Posterior vena cava (tissue), 2 donors: ENCODE measurements at places on chromosomes 5 and 9. TPM values are rescaled to one million over a fixed set of nuclear protein-coding genes. Genes with fewer than 3 reads are reported as not detected.
A peak's percentile ranks its signal among the peaks of the same experiment; 100 is the strongest.

DNA sequence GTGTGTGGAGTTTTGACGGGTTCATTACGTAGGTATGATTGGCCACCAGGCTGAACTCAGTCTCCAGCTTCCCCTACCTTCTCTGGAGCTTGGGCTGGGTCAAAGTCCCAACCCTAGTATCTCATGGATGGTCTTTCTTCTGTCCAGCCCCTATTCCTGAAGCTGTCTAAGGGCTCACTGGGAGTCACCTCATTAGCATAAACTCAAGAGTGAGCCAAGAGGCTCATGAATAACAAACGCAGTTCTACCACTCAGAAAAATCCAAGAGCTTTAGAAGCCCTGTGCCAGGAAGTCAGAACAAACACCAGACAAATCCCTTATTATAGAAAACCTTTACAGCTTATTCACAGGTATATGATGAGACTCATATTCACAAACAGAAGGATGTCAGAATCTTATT is 180.3 kb upstream of the NFIL3 start:
- DNase-seq = no peak

GRCh38 chr9:130995086-130996011 is 13.6 kb upstream of the LAMC3 start:
- DNase-seq = no peak

NMUR2 gene
- total RNA-seq = not detected

SMIM33 gene
- not detected for total RNA-seq

DNA sequence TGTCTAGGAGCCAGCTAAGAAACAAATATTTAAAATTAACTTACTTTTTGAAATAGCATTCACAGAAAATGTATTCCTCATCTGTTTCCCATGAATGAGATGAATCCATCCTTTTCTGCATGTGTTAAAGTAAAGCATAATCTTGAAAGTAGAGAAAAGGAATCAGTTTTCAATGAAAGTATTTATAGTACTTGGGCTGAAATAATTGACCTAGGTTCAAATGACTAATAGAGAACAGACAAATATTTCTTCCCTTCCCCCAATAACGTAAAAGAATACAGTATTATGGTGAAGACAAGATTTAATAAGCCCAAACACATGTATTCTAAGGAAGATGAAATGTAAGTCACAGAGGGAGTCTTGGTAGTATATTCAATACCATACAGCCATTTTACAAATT is 403.5 kb downstream of the ZNF608 start:
- no peak for DNase-seq

DNA sequence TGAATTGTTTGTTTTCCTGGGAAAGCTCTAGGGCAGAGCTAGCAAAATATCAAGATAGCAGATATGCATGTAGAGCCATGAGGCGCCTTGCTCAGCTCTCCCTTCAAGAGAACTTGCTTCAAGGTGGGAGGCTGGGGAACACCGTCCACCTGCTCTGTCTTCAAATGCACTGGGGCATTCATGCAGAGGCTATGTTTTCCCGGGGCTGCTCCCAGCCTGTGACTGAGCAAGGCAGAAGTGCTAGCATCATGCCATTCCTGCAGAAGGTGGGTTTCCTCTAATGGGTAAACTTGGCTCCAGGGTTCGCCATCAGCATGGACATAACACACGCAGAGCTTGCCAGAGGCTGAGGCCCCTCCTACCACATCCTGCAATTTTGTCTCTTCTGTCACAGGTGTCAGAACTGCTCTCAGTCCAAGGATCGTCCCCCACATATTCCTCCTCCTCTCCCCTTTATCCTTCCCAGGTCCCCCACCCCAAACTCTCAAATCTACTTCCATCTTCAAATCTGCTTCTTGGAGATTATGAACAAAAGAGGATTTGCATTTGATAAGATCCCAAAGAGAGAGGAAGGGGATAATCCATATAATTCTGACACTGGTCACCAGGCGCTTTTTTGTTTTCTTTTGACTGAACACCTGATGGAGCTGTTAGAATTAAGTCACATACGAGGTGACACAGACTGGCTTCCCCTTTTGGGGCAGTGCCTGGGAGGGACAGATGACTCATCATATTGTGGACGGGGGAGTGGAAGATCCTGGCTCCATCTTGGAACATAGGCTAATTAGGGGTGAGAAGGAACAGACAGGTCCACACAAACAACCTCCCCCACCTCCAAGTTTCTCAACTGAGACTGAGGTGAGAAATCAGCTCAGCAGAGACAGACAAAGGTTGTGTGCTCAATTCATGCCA is 85.0 kb upstream of the TAF11L2 start:
- no peak for DNase-seq

CCL27 gene
- 0.33 TPM for total RNA-seq

- no peak for DNase-seq
These were observed 208.8 kb downstream of the TLE4 start for GRCh38 chr9:79780559-79780958.

DNA sequence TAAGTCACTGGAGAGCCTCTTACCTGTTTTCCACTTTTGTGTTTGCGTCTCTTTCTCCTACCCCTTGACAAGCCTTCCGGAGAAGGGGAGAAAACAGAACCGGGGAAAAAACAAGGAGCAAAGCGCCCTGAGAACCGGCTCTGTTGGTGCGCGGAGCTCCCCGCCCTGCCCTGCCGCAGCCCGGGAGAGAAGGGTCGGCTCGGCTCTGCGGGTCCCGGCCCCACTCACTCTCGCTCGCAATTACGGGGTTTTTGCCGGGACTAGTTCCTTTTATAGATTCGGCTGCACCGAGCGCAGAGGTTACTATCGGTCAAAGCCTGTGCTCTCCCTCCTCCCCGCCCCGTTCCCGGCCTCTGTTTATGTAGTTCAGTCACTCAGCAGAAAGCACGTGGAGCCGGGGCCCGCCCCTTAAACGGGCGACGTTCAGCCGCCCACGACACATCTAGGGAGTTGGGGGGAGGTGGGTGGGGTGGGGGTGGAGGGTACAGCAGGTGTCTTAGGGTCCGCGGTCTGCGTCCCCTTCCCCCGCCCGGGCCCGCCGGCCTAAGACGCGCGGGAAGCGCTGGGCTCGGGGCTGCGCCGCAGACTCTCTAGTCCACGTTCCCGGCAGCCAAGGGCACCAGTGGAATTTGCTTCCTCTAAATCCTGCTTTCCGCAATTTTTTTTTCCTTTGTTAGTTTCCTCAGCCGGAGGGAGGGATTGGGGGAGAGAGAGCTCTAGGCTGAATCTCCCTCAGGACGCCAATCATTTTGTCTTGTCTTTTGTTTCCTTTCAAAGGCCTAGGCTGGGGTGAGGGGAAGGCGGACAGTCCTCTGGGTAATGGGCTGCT is at the start of gene ABCA1:
Gene ABCA1, minus strand, starts transcription at position 244 of the 829 bp plus-strand sequence. CDS start 24,476 bp downstream, outside the sequence.
- DNase-seq = peak; percentile 97

- DNase-seq = no peak
These were observed 711.8 kb upstream of the WWC1 start for GRCh38 chr5:167579693-167580055.

HTR1A gene
- total RNA-seq = not detected

DNA sequence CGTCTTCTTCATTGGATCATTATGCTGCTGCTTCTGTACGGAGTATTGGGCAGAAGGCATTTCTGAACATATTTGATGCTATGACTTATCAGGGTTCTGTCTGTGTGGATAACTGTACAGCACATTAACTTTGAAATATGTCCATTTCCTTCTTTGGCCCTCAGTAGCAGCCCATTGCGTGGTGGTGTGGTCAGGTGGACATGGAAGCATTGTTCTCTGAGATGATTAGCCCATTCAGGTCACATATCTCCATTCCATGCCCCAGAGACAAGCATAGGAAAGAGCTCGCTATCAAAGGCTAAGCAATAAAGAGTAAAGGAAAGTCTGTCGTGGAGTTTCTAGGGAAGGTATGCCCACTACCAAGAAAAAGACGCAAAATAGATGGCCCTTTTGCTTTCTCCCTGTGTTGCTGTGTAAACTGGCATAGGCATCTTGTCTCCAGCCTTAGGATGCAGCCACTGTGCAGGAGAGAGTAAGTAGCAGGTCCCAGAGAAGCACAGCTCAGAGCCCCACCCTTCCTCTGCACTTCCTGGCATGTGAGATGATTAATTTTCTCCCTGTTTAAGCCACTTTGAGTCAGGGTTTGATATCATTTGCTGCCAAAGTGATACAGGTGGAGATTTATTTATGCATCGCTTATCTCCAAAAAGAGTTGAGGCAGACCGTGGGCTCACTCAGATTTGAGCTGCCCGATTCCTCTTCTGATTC is 221.9 kb downstream of the PDZD2 start:
- DNase-seq = no peak

- no peak for DNase-seq
These were observed 3.5 kb downstream of the ASPN start for GRCh38 chr9:92478783-92479182.

DNA sequence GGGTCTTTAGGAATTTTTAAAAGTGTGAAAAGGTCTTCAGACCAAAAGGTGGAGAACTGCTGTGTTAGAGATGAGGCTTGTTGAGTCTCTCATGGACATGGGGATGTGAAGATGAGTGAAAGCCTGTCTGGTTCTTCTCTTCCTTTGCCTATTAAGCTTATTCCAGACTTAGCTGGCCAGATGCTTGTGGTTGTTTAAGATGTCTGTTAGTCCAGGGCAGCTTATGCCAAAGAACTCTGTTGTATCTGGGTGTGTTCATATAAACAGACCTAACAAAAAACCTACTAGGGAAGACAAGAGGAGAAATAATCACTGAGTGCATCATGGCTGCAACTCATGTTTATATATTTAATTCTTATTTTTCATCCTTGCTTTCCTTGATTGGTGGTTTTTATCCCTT is 57.5 kb upstream of the NCS1 start:
- DNase-seq = no peak

IFNB1 gene
- not detected for total RNA-seq

GADD45G gene
- 20.7 TPM for total RNA-seq

HTR4 gene
- total RNA-seq = 0.32 TPM

DNA sequence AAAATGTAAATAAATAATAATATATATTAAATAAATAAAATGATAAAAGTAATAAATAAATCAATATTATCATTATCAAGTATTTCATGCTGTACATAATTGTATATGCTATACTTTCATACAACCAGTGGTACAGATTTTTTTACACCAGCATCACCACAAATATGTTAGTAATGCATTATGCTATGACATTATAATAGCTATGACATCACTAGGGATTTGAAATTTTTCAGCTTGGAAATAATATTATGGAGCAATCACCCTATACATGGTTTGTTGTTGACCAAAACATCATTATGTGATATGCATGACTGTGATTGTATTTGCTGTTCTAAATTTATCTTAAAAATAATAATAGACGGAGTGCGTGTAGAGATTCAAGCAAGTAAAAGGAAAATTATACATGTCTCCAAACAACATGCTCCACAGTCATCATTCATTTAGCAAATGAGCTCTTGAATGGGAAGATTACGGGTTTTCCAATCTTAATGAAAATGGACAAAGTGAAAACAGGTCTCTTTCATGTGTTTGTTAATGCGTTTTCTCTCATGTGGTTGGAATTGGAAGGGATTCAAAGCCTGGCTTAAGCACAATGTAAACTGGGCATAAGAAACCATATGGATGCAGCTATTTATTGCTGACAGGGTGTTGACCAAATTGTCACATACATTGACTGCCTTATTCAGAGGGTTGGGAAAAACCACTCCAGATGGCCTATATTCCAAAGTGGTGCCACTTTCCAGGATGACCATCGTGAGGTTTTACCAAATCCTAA is 643.0 kb upstream of the RGMB start:
- no peak for DNase-seq

WNT8A gene
- total RNA-seq = not detected

- no peak for DNase-seq
These were observed 1.9 kb upstream of the SNAPC3 start for GRCh38 chr9:15420796-15421195.

DNA sequence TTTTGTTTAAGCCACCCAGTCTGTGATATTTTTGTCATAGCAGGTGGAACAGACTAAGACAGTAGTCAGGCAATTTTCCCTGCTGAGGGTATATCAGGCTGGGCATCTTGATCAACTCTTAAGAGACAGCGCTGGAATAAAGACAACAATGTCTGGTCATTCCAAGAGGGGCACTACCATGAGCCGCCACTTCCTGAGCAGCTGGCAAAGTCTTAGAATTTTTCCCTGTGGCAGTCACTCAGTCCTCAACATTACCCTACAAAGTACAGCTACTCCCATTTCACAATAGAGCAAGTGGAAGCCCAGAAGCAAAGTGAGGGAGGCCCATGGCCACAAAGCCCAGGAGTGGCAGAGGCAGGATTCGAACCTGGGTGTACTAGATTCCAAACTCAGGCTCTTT is 74.8 kb downstream of the SH3PXD2B start:
- no peak for DNase-seq
